ENCODE measurements at places on chromosomes 12 and 14.

DNA sequence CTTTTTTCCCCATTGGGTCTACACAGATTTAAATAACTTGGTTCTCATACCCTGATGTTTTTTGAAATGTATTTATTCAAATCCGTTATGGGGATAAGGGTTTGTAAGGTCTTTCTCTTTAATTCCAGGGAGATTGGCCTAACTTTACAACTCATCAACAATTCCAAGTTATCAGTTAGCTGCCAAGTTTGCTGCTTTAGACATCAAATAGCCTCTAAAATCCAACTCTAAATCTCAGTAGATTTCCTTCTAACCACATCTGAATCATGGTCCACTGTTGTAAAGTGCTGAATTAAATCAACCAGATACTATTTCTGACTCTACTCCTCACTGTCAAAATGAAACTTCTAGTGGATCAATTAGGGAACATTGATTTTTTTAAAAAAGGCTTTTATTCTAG lies 364.1 kb upstream of the E2F7 start:
- DNase-seq: no peak

GRCh38 chr14:23149745-23150144 lies 30.7 kb upstream of the CEBPE start:
- DNase-seq: no peak

DNA sequence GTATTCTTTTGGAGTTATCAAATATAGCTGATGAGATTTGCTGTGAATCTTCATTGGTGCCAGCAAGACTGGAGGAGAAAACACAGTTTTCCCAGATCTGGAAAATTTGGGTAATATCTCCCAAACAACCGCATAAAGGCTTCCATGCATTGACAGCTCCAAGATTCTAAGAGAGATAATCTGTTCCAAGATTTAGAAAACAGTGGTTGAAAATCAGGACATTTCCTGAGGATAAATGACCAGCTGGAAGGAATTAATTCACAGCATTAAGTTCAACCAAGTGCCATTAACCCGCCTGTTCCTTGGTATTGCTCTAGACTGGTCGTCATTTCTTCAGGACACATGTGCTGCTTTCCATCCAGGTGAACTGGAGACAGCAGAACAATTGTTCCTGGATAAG lies 147.9 kb upstream of the PRICKLE1 start:
- no peak for DNase-seq

DNA sequence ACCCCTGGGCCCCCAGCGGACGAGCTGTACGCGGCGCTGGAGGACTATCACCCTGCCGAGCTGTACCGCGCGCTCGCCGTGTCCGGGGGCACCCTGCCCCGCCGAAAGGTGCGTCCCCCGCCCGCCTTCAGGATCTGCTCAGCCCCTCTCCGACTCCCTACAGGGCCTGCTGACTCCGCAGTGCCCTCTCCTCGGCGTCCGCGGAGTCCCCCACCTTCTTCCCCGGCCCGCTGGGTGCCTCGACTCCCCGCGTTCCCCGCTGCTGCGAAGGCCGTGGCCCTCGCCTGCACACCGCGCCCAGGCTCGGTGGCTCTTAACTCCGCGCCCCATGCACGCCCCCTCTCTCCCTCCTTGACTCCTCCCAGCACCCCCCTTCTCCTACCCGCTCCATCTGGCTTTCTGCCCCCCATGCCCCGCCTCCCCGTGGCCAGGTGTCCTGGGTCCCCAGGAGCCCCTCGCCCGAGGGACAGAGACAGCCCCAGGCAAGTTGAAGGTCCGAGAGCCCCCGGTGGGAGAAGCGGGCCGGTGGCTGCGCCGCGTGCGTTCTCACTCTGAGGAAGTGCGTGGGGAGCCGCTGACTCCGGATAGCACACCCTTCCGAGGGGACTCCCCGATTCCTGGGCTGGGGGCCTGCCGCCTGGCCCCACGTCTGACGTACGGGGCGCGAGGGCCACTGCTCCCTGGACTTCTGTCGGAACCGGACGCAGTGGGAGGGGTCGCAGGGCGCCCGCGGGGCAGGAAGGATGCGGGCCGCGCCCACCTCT lies 594 bp downstream of the TAMALIN start:
- DNase-seq: peak; percentile 49

GRCh38 chr12:68591734-68592418 lies 18.8 kb upstream of the RAP1B start:
- DNase-seq: no peak

DNA sequence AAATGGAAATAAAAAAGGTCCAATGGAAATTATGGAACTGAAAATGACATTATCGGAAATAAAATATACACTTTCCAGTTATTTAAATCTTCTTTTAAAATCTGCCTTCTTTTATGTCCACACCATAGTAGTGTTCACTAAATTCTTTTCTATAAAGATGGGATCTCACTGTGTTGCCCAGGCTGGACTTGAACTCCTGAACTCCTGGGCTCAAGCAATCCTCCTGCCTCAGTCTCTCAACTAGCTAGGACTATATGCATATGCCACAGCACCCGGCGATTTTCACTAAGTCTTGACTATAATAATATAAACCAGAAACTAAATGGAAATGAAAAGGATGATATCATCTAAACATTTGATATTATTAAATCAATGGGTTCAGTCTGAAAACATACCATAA lies 188.4 kb downstream of the MED13L start:
- DNase-seq: no peak
